ENCODE measurements at places on chromosomes 7 and 10.

GRCh38 chr10:119644994-119645393 is 6.2 kb upstream of the BAG3 start:
- no peak for DNase-seq

- no peak for DNase-seq
These were observed 111.4 kb upstream of the ABCB5 start for GRCh38 chr7:20504060-20504459.

- DNase-seq = no peak
These were observed 295.4 kb downstream of the LRMDA start for GRCh38 chr10:75726522-75727483.

DNA sequence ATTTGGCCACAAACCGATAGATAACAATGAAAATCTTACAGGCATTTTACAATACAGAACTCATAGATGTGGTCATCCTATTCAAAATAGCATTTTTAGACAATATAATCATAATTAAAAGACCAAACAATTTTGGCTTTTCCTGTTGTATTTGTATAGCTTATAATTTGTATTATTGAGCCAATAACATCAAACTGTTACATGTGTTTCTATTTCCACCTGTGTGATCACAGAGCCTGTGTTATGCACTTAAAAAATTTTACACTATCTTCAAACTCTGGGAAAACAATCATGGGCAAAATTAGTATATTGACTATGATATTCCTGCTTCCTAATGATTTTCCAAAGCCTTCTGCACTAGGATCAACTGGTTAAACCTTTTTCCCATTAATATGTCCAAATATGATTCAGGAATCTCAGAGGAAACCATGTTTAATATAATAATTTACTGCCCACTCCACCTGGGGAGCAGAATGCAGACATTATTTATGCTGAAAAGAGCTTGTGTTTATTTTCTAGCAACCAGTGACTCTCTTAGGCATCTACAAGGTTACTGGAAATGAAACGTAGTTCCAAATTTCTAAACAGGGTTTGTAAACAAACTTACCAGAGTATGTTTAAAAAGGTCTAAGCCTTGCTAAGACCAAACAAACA is 1.7 kb downstream of the RHOBTB1 start:
- no peak for DNase-seq

DNA sequence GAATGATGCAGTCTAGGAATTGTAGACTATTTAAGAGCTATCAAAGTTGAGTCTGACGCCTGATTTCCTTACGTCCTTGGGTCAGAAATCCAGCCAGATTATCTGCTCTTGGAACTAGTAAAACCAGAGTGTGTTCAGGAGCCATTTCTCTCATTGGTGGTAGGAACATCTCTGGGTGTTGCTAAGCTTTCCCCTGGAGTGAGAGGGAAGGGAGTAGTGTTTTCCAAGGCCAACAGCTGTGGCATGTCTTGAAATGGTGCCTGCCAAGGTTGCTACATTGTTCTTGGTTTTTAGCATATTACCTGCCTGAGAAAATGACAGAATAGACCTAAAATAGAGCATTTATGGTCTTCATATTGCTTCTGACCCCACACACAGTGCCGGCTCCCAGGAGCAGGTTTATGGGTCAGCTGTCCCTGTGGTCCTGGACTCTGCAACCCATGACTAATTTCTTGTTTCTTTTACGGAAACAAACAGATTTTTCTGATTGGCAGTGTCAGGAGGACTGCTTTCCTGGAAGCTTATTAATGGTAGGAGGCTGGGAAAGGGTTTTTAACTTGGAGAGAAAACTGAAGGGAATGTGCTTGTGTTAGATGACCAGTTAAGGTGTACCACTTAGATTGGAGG is 17.5 kb downstream of the GBF1 start:
- DNase-seq = no peak

DNA sequence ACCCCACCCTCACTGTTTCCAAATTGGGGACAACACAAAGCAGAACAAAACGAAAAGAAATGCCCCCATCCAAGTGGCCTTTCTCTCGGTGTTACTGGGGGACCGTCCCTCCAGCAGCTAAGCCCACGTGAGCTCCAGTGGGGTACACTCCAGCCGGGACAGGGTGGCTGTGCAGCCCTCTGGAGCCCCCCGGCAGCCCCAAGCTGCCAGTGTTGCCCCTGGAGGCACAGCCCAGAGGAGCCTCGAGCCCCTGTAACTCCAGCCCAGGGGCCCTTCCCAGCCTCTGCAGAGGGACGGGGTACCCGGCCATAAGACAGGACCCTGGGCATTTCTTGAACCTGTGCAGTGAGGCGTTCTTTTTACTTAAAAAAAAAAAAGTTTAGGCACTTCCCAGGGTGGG is 124.5 kb upstream of the KCTD7 start:
- DNase-seq = no peak

DNA sequence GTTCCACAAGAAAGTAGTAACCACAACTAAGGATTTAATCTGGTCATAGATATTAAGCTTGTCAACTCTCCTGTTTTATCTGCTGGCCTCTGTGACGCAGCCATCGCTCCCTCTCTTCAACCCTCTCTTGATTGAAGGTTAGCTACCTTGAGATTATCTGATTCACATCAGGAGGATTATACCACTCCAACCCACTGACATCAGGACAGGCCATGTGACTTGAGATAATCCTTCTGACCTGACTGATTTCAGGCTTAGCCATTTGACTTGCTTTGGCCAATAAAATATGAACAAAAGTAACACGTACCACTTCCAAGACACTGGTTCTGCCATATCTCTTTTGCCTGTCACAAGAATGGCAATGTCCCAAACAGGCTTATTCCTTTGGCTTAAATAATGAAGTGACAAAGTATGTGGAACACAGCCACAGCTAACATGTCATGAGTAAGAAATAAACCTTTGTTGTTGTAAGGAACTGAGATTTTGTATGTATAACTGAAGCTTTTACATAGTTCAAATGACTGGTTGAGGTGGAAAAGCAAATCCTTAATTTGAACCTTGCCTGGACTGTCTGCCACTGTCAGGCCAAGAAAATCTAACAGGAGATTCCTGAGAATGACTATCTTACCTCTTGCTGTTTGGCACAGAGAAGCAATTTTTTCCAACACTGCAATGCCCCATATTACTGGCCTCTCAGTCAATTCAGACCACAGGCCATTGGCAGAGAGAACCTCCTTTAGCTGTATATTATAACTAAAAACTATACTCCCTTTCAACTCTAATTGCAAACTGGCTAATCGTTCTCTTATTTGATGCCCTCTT is 13.9 kb downstream of the ZNF438 start:
- DNase-seq = no peak

DNA sequence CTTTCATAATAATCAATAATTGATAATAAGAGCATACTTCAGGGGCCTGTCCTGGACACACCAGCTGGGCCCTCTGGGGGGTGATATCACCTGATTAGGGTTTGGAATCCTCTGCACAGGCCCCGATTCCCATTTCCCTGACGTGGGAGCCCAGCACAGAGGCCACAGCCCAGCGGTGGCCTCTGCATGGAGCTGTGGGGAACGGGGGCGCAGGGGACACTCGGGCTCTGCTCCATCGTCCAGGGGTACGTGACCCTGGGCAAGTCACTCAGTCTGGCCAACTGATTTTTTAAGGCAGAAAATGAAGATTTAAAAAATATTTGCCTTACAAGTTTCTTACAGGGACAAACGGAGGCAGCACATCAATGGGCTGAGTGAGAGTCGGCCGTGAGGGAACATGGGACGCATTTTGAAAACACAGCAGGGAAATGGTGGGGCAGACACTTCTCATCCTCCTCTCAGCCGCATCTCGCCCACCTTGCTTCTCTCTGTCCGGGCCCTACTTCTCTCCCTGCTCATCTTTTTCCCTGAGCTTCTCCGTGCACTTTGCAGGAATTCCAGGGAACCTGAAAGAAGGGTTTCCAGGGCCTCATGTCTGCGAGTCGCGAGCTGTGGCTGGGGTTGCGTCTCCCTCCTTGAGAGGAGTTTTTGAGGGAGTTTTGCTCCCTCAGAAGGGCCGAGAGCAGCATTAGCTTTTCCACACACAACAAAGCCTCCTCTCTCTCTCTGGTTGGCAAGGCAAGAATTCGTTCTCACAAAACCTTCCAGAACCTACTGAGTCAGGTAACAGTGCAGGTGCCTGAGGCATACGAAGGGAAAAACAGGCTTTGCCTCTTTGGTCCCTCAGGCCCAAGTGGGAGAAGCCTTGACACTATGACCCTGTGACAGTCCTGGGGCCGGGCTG is 312.0 kb downstream of the WDR37 start:
- no peak for DNase-seq

- no peak for DNase-seq
These were observed 94.4 kb upstream of the HABP2 start for GRCh38 chr10:113458451-113458850.

- no peak for DNase-seq
These were observed 3.4 kb downstream of the PALD1 start for GRCh38 chr10:70481831-70482530.

- DNase-seq = peak; percentile 55
These were observed 43.1 kb upstream of the SEMA3A start for GRCh38 chr7:84237533-84238173.

DNA sequence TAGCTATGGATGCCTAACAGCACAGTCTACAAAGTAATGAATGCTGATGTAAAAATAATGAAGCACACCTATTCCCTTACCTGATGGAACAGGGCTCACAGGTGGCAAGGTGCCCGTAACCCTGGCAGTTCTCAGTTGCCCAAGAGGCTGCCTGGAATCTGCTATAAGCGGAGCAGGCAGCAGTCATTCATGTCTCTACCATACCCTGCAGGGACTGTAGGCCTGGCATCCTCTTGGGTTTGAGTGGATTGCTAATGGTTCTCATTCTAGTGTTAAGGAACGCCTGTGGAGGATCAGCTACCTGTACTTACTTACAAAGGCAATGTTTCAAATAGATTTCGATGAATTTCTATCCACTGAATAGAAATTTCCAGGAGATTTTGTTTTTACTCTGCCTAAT is 38.4 kb downstream of the BAIAP2L1 start:
- DNase-seq = no peak

GRCh38 chr7:47957156-47957555 is 8.9 kb upstream of the PKD1L1 start:
- no peak for DNase-seq

DNA sequence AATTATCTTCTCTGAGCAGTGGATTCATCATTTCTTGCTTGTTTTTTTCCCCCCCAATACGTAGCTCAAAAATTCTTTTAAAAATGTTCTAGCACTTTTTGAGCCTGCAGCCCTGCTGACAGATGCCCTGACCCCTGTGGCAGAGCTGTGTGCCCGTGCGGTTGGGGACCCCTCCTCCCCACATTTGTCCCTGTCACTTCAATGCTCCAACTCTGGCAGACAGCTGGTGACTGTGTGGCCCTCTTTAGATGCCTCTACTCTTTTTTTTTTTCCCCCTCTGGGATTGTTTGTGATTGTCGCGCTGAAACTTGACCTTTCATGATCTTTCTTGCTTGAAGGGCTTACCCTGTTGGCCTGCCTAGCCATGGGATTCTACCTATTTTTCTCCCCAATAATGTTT is 214.1 kb downstream of the TMEM178B start:
- DNase-seq = no peak

- DNase-seq = peak; percentile 70
These were observed 80.9 kb upstream of the AGBL3 start for GRCh38 chr7:134905375-134905774.
